ENCODE measurements at places on chromosomes 12 and 14.
A peak's percentile ranks its signal among the peaks of the same experiment; 100 is the strongest.

DNA sequence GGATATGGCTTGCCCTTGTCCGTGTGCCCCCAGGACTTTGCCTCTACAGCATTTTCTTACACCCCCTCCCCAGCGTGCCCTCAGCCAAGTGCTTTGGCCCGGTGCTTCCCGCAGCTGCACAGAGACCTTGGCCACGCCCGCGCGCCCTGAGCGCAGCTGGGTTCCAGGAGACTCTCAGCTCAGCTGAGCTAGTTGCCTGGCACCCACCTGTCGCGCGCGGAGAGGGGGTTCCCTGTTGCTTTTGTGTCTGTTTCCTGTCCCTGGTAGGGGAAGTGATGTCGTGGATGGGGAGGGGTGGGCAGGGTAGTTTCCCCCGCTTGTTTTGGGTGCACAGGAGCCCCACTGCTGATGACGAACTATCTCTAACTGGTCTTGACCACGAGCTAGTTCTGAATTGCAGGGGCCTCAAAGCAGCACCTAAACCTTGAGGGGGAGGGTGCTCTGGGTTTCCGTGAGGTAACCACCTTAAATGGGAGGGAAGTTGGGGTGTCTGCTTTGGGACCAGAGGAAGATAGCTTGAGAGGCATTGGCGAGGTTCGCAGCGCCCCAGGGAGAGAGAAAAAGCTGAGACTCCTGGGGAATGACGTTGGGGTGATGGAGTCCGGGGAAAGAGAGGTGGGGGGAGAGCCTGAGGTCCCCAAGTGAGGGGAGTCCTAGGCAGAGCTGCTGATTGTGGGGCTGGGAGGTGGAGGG lies 1.5 kb downstream of the DIO3 start:
- DNase-seq, result peak; percentile 72

GRCh38 chr12:61095111-61095510 lies 1165.1 kb upstream of the USP15 start:
- no peak for DNase-seq

- DNase-seq, result no peak
These were observed 1145.1 kb downstream of the FLRT2 start for GRCh38 chr14:86675059-86675458.

- peak; percentile 10 for DNase-seq
These were observed 4.0 kb upstream of the CKAP4 start for GRCh38 chr12:106251631-106252455.

DNA sequence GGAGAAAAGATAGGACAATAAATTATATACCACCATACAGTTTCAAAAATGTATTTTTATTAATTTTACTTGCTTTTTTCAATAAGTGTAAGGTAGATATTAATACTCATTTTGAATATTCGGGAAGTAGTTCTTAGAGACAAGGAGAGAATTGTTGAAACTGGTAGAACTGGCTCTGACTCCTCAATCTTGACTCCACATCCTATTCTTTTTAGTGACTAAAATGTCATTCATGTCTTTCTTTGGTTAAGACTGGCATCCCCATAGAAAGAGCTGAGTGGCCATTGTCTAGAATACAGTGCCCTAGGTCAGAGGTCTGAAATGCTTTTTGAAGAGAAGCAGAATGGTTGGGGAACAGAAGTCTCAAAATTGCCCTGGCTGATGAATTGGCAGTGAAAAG lies 177.6 kb upstream of the LRIG3 start:
- no peak for DNase-seq

GRCh38 chr14:67221248-67221981 lies 19.8 kb upstream of the PALS1 start:
- DNase-seq, result no peak

- no peak for DNase-seq
These were observed 4.2 kb downstream of the NPC2 start for GRCh38 chr14:74488786-74489397.

DNA sequence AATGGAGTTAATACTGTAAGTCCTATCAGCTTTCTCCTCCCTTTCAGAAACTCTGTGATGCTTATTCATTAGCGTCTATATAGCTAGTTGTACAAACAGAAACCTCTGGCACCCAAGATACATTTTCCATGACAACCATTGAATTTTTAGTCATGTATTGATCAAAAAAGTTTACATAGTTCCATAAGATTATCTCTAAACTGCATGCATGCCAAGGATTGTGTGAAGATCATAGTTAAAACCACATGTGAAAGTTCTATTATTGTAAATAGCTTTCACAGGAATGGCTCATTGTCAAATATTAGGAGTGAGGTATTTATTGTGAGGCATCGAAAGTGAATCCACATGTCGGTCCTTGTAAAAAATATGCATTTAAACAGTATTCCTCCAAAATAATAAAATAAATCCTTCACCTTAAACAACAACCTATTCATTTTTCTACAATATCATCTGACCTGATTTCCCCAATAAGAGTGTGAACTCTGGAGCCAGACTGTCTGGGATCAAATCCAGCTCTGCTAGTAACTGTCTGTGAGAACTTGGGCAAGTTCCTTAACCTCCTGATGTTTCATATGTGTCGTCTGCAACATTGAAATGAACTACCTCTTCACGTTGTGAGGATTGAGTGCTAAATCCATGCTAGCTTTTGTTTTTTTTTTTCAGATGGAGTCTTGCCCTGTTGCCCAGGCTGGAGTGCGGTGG lies 10.6 kb upstream of the CDKL1 start:
- DNase-seq, result no peak

- DNase-seq, result no peak
These were observed 31.7 kb downstream of the ANO2 start for GRCh38 chr12:5913387-5913786.

DNA sequence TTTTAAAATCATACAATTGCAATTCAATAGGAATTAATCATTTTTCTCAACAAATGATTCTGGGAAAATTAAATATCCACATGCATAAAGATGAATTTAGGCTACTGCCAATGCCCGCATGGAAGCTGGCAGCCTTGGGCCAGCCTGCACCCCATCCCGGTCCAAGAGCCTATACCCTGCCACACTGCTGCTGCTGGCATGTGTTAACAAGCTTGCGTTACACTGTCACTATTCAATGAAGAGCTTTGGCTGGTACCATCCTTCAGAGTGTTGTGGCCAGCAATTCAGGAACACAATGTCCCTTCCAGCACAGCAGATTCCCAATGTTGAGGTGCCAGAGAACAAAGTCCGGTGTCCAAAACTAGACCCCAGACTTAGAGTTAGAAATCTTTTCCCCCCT lies 13.6 kb upstream of the TAS2R14 start:
- DNase-seq, result no peak

- no peak for DNase-seq
These were observed 350.5 kb upstream of the TMTC1 start for GRCh38 chr12:30134229-30134628.

- DNase-seq, result no peak
These were observed 79.8 kb upstream of the DIO2 start for GRCh38 chr14:80291101-80291500.

DNA sequence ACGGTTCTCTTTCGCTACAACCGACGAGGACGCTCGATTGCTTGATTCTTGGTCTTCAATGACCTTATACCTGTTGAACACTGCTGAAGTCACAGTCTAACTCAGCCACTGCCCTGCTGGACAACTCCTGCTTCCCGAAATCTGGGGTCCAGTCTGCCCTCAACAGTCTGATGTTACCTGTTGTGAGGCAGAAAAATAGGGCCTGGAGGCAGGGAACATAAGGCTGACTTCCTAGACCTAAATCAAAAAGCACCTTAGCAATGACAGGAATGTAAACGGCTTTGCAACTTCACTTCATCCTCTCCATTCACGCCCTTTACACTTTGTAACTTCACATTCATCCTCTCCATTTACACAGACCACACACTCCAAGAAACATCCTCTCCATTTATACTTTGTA lies 597 bp upstream of the GLTP start:
- no peak for DNase-seq

- no peak for DNase-seq
These were observed 7.7 kb downstream of the TDP1 start for GRCh38 chr14:89963288-89963978.

DNA sequence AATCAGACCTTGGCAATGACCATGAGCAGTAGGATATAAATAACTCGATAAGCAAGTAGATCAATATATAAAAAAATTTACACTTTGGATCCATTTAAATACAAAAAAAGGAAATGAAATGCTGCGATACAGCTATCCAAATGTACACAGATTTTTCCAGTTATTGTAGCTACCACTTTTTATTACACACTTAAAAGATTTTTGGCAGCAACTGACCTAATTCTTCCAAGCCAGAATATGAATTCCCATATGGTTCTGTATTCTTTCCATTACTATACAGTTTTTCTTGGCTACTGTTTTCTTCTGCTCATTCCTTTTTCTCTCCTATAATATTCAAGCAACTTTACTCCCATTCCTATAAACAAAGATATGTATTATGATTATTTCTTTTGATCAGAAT lies 52.2 kb downstream of the TMTC1 start:
- no peak for DNase-seq

DNA sequence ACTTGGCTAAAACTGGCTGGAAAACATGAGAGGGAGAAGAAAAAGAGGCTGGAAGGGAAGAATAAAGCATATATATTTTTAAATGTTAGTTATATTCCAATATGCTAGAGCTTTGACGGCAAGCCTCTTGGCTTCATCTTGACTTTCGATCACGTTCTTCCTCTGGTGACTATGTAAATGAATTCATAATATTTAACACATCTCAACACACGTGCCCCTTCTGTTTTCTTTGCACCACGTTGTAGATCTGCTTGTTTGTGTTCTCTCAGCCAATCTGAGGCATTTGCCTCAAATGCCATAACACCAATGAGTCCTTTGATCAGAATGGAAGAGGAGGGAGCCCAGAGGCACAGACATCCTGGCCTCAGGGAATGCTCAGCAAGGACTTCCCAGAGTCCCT lies 45.4 kb upstream of the TRIM9 start:
- no peak for DNase-seq

- no peak for DNase-seq
These were observed 68.2 kb downstream of the ANKS1B start for GRCh38 chr12:99916555-99916954.

DNA sequence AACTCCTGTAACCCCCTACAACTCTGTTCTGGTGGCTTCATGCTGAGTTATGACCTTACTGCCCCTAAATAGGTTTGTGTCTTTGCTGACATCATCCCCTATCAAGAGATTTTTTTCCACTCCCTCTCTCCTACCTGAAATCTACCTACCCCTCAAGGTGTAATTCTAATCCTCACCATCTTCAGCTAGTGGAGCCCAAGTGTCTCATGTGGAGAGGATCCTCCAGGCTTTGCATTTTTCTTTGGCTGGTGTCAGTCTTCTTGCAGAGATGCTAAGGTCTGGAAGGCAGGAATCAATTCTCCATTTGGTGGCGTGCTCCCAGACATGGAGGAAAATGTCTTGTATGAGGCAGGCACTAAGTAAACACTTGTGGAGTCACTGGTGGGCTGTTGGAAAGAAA lies 74.8 kb upstream of the PRMT8 start:
- no peak for DNase-seq

- no peak for DNase-seq
These were observed 26.3 kb downstream of the LRTM2 start for GRCh38 chr12:1846421-1847405.

GRCh38 chr12:38956337-38956736 lies 50.9 kb upstream of the CPNE8 start:
- DNase-seq, result no peak

DNA sequence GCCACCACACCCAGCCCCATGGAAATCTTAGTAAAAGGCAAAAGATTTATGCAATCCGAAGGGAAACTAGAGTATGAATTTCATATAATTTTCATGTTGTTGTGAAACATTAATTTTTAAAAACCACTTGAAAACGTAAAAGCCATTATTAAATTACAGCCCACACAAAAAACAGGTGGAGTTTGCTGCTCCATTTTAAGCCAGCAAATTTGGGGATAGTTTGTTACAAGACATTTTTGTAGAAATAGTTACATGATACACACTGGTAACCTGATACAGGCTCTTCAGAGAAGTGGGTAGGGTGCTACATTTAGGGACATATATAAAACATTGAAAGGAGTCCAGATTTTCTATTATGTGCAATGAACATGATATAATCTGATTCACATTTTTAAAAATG lies 17.6 kb downstream of the GNPTAB start:
- DNase-seq, result peak; percentile 28

DNA sequence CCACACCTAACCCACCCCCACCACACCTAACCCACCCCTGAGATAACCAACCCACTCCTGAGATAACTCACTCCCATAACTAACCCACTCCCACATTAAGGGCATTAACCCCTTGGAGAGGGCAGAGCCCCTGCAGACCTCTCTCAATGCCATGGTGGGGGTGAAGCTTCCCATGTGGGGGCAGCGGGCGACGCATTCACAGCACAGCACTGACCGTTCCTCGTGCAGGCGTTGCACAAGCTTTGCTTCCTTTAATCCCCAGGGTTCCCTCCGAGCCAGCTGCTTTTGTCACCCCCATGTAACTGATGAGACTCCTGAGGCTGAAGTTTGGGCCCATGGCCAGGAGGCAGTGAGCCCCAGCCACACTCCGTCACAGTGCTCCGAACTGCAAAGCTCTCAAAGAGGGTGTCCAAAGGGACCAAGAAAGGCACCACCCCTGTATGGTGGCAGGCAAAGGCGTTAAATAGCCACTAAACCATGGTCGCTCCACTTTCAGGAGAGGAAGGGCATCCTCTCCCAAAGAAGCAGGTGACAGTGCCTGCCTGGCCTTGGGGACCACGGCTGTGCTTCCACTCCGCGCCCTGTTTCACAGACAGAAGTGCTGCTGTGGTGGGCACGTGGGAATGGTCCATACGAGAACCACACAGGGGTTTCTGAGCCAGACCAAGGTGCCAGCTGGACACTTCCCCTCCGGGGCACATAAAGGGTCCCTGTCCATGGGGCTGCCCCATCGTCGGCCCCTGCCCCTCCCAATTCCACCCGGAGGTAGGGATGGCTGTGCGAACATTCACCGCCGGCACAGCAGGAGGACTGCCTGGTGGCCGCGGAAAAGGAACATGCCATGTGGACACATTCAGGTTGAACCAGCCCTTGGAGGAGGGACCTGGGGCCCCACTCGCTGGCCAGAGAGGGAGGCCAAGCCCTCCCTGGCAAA lies 28.3 kb downstream of the GALNT9 start:
- no peak for DNase-seq

DNA sequence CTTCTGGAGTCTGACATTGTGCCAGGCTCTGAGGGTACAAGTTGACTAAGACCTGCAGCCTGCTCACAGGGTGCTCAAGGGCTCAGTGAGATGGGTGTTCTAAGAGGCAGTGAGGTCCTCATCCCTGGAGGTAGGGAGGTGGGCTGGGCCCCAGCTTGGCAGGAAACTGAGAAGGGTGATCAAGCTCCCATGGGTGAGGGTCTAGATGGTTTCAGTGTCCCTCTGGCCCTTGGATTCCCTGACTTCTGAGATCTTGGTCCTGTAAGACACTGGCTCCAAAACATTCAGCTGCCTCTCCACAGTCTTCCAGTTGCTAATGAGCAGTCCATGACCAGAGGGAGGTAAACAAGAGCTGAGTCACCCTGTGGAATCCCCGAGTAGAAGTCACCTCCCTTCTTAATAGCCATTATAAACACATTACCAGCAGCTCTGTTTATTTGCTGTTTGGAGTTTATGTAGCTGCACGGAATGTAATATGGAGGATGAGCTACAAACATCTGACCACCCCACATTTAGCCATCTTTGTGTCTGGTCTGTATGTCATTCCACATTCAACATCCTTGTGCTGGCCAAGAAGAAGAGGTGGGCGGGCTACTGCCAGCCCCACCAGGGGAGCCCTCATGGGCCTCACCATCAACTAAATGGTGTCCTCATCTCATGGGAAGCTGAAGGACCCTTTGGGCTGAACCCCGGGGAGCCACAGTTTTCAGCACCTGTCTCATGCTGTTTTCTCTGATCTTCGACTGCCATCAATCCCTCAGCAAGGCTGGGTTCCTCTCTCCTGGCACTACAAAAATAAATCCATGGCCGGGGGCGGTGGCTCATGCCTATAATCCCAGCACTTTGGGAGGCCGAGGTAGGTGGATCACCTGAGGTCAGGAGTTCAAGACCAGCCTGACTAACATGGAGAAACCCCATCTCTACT lies 37.2 kb upstream of the BDKRB2 start:
- no peak for DNase-seq

All from NCI-H1105 treated with DMSO at 0.1 percent for 48 hours (cell line).